ENCODE measurements at places on chromosomes 7 and 10. TPM values are rescaled to one million over a fixed set of nuclear protein-coding genes. Genes with fewer than 3 reads are reported as not detected.
A peak's percentile ranks its signal among the peaks of the same experiment; 100 is the strongest.

DNA sequence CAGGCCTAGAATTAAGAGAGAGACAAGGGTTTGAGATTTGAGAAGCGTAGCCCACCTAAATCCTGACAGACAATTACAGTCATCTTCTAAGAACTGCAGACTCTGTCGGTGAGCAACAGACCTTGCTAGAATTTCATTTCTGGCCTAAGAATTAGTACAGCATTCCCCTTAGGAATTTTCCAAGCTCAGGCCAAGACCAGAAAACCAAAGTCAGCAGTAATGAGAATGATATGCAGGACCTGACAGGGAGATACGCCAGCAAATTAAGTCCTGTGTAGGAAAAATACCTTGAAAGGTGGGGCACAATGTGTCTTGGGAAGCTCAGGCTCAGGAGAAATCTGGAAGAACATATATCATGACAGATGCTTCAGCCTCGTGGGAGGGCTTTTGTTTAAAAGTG lies 52.7 kb upstream of the HERPUD2 start:
- no peak overlapping the region for H3K27ac ChIP-seq
- no peak overlapping the region for H3K4me3 ChIP-seq

DNA sequence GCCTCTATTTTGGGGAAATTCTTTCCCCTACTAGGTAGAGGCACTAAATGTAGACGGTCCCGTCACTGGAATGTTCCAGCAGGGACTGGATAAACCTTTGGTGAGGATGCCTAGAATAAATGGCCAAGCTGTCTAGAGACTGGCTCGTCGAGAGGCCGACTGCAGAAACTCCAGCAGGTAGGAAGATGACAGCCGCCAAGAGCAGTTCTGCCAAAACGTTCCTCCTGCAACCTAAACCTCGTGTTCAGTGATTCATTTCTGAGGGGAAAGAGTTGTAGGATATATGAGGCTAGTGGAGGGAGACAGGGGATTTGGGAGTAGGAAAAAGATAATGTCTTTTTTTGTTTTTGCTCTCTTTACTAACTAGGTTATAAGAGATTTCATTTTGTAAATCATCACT lies 184.7 kb upstream of the GDF10 start:
- H3K4me3 ChIP-seq: no peak overlapping the region
- H3K36me3 ChIP-seq: no peaks in the 10 kb centered on the region
- DNase-seq: no peak

GRCh38 chr10:80165173-80165572 lies 32.6 kb downstream of the PLAC9 start:
- peaks cover 2% of the 10 kb centered on the region for H3K36me3 ChIP-seq
- no peaks in the 10 kb centered on the region for H3K4me1 ChIP-seq
- no peak overlapping the region for H3K4me3 ChIP-seq
- H3K27ac ChIP-seq: no peak overlapping the region
- H3K27me3 ChIP-seq: no peaks in the 10 kb centered on the region
- DNase-seq: peak; percentile 59

DNA sequence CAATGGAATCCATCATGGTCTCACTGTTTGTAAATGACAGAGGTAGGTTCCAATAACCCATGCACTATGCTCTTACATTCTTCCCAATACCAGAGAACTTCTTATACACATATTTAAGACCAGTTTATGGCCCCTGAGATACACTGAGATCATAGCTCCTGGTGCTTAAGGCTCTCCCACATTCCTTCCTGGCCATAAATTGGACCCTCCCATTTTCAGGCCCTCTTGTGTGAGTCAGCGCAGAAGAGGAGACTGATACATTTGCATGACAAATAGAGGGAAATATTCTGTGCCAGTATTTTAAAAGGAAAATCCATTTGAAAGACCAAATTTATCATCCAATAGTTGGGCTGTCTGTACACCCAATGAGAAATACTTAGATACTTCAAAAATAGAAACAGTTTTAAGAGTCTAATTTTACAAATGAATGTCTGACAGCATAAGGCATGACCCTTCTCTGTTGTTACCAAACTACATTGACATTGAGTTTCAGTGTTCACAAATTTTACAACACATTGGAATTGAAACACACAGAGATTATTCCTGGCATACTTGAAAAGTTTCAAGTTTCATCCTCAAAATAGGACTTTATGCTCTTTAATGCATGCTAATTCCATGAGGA lies 35.3 kb downstream of the SLC16A9 start:
- DNase-seq: no peak
- H3K4me3 ChIP-seq: no peak overlapping the region
- no peaks in the 10 kb centered on the region for H3K27me3 ChIP-seq
- no peaks in the 10 kb centered on the region for H3K36me3 ChIP-seq

GRCh38 chr10:5958077-5958476 lies 19.3 kb downstream of the IL15RA start:
- no peak overlapping the region for H3K4me3 ChIP-seq
- peaks cover 43% of the 10 kb centered on the region for H3K36me3 ChIP-seq
- H3K4me1 ChIP-seq: no peaks in the 10 kb centered on the region
- H3K27ac ChIP-seq: no peak overlapping the region
- no peak for DNase-seq
- no peaks in the 10 kb centered on the region for H3K27me3 ChIP-seq

GRCh38 chr7:7331523-7331922 lies 149.2 kb downstream of the C1GALT1 start:
- H3K36me3 ChIP-seq: no peaks in the 10 kb centered on the region
- H3K4me3 ChIP-seq: no peak overlapping the region
- no peaks in the 10 kb centered on the region for H3K27me3 ChIP-seq
- no peak for DNase-seq
- H3K4me1 ChIP-seq: no peaks in the 10 kb centered on the region

- no peaks in the 10 kb centered on the region for H3K4me1 ChIP-seq
- H3K27me3 ChIP-seq: peaks cover 5% of the 10 kb centered on the region
- H3K4me3 ChIP-seq: no peak overlapping the region
- H3K27ac ChIP-seq: no peak overlapping the region
Observed at GRCh38 chr7:45174966-45175765, 17.6 kb downstream of the RAMP3 start.

DNA sequence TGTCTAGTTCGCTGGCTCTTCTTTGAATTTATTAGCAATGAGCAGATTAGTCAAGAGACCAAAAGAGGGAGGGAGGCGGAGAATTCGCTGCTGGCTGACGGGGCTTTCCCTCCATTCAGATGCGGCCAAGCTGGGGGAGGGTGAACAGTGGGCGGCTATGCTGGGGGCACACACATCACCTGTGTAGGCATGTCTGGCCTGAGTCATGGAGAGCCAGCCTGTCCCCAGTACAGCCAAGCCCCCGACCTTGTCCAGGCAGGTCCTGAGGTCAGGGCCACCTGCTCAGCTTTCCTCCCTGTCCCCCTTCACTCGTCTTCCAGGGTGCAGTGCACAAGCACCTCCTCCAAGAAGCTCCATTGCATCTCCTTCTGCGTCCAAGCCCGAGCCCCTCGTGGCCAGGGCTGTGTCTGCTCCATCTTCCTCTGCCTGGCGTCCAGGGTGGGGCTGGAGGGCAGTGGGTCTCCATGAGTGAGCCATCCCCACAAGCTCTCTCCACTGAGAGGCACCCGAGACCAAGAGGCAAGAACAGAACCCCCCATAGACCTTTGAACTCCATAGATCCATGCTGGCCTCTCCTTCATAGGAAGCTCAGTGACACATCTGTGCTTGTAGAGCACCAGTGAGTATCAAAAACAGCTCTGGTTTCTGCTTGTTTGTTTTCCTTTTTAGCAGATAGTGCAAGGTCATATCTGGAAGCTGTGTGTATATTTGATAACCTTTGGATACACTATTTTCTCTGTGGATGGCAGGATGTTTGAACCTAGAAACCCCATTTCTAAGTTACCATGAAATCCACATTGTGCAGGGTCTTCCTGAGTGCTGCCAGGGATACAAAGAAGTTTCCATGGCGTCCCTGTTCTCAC lies 1.9 kb upstream of the DEPP1 start:
- H3K27ac ChIP-seq: peak overlapping the region; percentile 56
- H3K4me1 ChIP-seq: peaks cover 66% of the 10 kb centered on the region
- no peaks in the 10 kb centered on the region for H3K27me3 ChIP-seq
- no peak overlapping the region for H3K4me3 ChIP-seq
- H3K36me3 ChIP-seq: no peaks in the 10 kb centered on the region

The PRR15 gene
- not detected for total RNA-seq

DNA sequence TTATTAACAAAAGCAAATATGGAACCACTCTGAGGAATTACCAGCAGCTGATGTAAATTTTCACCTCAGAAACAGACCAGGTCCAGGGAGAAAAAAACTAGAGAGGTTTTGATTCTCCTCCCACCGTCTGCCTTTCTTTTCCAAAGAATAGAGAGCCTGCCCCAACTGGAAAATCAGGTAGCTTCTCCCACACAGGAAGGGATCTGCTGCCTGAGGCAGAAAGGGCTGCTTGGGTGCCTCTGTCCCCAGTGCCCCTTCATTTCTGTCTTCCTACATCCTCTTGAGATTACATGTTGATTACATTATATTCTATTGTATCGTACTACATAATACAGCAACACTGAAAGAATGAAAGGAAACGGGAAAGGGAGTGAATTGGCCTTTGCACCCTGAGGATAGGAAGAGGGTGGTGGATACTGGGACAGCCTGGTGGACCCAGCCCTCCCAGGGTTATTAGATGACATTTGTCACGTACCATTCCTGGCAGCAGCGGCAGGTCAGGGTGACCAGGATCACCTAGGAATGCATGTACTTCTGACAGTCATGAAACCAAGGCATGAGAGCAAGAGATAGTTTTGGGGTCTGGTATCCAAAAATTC lies 8.9 kb downstream of the ST8SIA6 start:
- no peak overlapping the region for H3K27ac ChIP-seq
- no peak overlapping the region for H3K4me3 ChIP-seq

The GDF2 gene
- not detected for total RNA-seq

DNA sequence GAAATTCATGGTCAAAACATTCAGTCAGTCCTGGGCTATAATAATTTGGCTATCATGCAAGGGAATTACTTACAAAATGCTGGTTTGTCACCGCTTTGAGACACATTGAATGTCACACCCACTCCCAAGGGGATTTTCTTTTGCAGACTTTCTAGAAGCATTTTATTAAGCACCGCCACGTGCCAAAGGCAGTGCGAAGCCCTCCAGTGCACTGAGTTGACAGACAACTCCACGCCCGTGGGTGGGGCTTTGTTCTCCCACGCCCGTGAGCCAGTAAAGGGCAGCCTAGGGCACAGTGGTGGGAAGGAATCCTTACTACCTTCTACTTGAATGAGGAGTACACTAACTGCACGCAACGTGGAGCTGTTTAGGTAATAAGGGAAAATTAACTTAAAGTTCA lies 515.8 kb downstream of the KCNMA1 start:
- no peaks in the 10 kb centered on the region for H3K4me1 ChIP-seq
- H3K36me3 ChIP-seq: no peaks in the 10 kb centered on the region
- no peak overlapping the region for H3K4me3 ChIP-seq
- H3K27me3 ChIP-seq: no peaks in the 10 kb centered on the region

- H3K4me3 ChIP-seq: no peak overlapping the region
- no peak for DNase-seq
- no peaks in the 10 kb centered on the region for H3K4me1 ChIP-seq
- no peaks in the 10 kb centered on the region for H3K27me3 ChIP-seq
Observed at GRCh38 chr10:565146-565545, 124.3 kb downstream of the DIP2C start.

DNA sequence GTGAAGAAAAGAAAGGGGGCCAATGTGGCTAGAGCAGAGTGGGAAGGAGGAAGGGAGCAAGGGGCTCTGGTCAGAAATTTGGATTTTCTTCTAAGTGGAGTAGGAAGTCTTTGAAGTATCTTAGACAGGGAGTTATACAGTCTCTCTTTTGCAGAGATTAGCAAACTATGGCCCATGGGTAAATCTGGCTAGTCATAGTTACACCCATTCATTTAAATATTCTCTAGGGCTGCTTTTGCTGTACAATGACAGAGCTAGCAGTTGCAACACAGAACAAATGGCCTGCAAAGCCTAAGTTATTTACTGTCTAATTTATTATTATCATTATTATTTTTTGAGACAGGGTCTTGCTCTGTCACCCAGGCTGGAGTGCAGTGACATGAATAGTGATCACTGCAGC lies 10.5 kb upstream of the LAMB4 start:
- no peak for DNase-seq
- H3K36me3 ChIP-seq: no peaks in the 10 kb centered on the region
- no peak overlapping the region for H3K27ac ChIP-seq
- no peaks in the 10 kb centered on the region for H3K27me3 ChIP-seq
- peaks cover 9% of the 10 kb centered on the region for H3K4me1 ChIP-seq

GRCh38 chr10:55550236-55550635 lies 749.2 kb upstream of the PCDH15 start:
- no peaks in the 10 kb centered on the region for H3K4me1 ChIP-seq
- H3K4me3 ChIP-seq: no peak overlapping the region
- DNase-seq: no peak
- H3K36me3 ChIP-seq: no peaks in the 10 kb centered on the region
- H3K27ac ChIP-seq: no peak overlapping the region
- H3K27me3 ChIP-seq: no peaks in the 10 kb centered on the region

DNA sequence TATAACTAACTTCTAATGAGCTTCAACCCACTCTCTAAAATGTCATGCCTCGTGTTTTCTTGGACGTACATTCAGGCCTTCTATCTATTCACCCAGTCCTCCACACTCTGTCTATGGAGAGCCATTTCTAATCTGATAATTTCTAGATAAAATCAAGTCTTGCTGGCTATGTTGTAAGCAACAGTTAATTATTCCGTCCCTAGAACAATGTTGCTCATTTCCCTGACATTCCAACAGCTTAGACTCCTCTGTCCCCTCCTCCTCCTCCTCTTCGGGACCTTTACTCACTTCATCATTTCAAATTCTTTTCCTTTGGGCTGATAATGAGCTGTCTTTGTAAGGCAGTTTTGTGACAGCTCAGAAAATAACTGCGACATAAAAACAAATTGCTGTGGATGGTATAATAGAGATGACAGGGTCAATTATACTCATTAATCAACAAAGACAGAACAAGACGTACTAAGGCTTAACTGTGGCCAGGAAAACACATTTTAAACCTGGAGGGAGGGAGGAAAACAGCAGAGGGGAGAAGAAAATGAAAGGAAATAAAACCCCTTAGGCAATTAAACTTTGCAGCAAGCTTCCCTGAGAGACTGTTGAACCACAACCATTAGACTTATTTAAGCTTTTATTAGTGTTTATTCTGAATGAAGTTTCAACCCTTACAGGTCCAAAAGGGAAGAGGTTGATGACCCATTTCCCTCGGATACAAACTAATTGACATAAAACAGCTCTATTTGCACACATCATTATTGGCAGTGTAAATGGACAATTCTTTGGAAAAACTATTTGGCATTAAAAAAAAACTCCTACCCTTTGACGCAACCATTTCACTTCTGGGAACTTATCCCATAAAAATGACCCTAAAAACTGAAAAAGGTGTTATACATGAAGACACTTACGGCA lies 179.1 kb downstream of the SFMBT2 start:
- DNase-seq: no peak
- no peak overlapping the region for H3K4me3 ChIP-seq
- H3K4me1 ChIP-seq: peaks cover 21% of the 10 kb centered on the region
- peaks cover 48% of the 10 kb centered on the region for H3K36me3 ChIP-seq

The ATG9B gene
- total RNA-seq: 2.8 TPM

DNA sequence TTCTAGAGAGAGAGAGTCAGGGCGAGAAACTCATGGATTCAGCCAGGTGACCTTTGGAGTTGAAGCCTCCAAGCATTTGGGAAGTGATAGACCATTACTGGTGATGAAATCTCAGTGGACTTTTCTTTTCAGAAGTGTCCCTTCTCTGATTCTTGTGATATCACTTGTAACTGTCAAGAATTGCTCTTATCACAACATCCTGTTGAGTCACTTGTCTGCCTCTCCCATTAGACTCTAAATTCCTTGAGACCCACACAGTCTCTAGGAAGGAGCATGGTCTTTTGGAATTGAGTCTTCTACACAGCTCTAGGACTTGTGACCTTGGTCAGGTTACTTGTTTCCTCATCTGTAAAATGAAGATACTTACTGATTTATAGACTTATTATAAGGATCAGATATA lies 81.0 kb downstream of the CFAP58 start:
- no peaks in the 10 kb centered on the region for H3K36me3 ChIP-seq
- H3K27ac ChIP-seq: no peak overlapping the region
- DNase-seq: no peak
- no peaks in the 10 kb centered on the region for H3K27me3 ChIP-seq

Data from spleen (tissue), 13 donors.